Kidney (tissue), 22 donors: ENCODE measurements at places on chromosomes 3 and 15. TPM values are rescaled to one million over a fixed set of nuclear protein-coding genes. Genes with fewer than 3 reads are reported as not detected.

GRCh38 chr3:117407317-117407716, 697.7 kb downstream of the TUSC7 start:
- no peak for DNase-seq

- peak; percentile 92 for DNase-seq
These were observed 1.6 kb downstream of the TSC22D2 start for GRCh38 chr3:150409512-150410310.

DNA sequence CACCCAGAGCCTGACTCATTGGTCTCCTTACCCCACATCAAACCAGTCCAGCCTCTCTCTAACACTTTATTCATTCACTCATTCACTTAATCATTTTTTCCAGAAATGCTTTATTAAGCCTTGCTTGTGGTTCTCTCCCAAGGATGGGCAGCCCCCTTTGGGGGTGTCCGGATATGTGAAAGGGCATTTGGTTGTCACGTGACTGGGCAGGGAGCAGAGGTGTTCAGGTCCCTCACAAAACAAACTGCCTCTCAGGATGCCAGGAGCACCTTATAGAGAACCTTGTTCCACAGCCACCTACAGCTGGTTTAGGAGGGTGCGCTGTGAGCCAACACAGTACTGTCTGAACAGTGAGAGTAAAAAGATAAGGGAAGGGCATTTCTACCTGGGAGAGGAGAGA, 25.8 kb upstream of the PTPN23 start:
- no peak for DNase-seq

The KCNMB2 gene
- 2.1 TPM for polyA plus RNA-seq

DNA sequence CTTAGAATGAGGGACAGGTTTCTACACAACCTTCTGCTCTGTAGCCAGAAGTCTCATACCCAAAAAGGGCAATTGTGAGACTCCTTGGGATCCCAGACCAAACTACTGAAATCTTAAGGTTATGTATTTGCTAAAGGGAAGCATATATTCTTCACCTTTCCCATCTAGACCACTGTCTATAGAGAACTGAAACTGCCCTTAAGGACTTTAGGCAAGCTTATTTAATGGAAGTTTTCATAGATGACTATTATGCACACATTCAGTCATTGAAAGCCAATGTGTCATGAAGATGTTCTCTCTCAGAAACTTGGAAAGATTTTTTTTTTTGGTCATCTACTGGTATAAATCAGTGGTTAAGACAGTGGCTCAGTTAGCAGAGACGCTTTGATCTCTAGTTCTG, 365.3 kb downstream of the MCTP2 start:
- DNase-seq, result no peak

DNA sequence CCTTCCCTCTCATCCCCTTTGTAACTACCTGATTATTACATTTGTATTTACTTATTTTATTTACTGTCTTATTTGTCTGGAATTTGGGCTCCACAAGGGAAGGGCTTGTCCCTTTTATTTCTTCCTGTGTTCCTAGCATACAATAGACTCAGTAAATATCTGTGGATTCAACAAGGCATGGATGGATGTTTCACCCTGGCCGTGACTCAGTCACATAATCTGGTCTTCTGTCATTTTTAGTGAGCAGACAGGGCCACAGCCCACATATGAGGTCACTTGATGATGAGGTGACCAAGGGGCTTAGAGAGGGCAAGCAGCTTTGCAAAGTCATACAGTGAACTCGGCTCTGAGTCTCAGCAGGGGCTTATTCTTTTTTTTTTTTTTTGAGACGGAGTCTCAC, 7.8 kb upstream of the DAG1 start:
- no peak for DNase-seq

DNA sequence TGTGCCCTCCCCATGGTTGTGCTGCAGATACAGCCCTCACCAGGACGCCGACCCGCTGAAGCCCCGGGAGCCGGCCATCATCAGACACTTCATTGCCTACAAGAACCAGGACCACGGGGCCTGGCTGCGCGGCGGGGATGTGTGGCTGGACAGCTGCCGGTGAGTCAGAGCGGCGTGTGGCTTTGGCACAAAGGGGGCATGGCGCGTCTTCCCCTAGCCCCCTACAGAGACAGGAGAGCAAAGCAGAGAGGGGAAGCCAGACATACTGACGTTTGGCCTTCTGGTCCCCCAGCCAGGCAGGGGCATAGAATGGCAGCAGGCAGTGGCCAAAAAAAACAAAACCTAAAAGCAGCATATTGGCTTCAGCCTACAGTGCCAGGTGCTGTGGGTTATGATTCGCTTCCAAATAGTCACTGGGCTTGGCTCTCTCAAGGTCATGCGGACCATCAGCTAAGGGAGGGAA, 64.0 kb downstream of the MESD start:
- DNase-seq, result no peak

GRCh38 chr15:74433592-74434262, at the start of gene SEMA7A:
SEMA7A (minus strand) TSS chr15:74433958; CDS start chr15:74433918, 40 bp downstream.
- DNase-seq, result peak; percentile 94

DNA sequence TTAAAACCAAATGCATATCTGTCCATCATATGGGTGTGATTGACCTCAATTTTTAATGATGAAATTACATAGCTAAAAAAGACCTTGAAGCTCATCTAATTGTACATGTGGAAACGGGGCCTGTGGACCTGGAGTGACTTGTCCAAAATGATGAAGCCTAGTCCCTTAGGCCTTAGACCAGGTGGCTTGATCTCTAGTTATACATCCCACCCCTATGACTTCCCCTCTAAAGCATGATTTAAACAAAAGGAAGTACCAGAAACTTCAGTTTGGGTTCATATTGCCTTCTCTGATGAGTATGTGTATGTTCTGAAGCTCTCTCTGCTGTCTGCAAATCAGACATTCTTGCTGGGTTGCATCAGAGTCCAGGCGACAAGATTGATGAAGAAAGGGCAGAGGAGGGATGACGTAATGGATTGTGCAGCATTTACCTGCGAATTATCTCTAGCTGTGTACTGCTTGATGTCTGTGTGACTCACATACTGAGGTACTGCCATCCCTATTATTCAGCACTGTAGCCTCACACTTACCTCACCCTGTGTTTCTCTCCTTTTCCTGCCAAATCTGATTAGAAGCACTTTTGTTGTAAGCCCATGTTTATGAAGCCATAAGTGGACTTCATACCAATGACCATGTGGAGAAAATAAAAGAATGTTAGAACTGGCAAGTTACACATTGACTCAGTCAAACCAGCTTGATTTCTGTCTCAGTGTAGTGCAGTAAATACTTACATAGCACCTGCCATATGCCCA, 111.5 kb downstream of the FILIP1L start:
- DNase-seq, result peak; percentile 37

- no peak for DNase-seq
These were observed 324.8 kb upstream of the LRRFIP2 start for GRCh38 chr3:37499061-37499785.

- DNase-seq, result no peak
These were observed 20.5 kb upstream of the SCAANT1 start for GRCh38 chr3:63932509-63933212.

- DNase-seq, result peak; percentile 70
These were observed 654 bp downstream of the PIK3CA start for GRCh38 chr3:179148616-179149405.

GRCh38 chr3:196311-197148, at the start of gene CHL1:
CHL1 (plus strand) TSS chr3:196763; CDS start chr3:319777, 123,014 bp downstream.
- peak; percentile 32 for DNase-seq

The PSTPIP1 gene
- polyA plus RNA-seq, result 2.2 TPM

The GABRR3 gene
- not detected for polyA plus RNA-seq

DNA sequence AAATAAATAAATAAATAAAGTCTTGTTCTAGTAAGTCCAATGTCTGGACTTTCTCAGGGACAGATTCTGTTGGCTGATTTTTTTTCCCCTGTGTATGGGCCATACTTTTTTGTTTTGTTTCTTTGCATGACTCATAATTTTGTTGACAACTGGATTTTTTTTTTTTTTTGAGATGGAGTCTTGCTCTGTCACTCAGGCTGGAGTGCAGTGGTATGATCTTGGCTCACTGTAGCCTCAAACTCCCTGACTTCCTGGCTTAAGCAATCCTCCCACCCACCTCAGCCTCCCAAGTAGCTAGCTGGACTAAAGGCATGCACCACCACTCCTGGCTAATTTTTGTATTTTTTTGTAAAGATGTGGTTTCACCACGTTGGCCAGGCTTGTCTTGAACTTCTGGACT, 38.9 kb downstream of the TICRR start:
- no peak for DNase-seq
